ENCODE measurements at places on chromosomes 2 and 18. TPM values are rescaled to one million over a fixed set of nuclear protein-coding genes. Genes with fewer than 3 reads are reported as not detected.
A peak's percentile ranks its signal among the peaks of the same experiment; 100 is the strongest.

- no peak for DNase-seq
- no peaks in the 10 kb centered on the region for H3K36me3 ChIP-seq
- H3K4me1 ChIP-seq, result no peaks in the 10 kb centered on the region
- H3K4me3 ChIP-seq, result no peak overlapping the region
- H3K27me3 ChIP-seq, result no peaks in the 10 kb centered on the region
Observed at GRCh38 chr2:40332191-40332826, 119.6 kb downstream of the SLC8A1 start.

The CROCC2 gene
- 0.13 TPM for polyA plus RNA-seq

DNA sequence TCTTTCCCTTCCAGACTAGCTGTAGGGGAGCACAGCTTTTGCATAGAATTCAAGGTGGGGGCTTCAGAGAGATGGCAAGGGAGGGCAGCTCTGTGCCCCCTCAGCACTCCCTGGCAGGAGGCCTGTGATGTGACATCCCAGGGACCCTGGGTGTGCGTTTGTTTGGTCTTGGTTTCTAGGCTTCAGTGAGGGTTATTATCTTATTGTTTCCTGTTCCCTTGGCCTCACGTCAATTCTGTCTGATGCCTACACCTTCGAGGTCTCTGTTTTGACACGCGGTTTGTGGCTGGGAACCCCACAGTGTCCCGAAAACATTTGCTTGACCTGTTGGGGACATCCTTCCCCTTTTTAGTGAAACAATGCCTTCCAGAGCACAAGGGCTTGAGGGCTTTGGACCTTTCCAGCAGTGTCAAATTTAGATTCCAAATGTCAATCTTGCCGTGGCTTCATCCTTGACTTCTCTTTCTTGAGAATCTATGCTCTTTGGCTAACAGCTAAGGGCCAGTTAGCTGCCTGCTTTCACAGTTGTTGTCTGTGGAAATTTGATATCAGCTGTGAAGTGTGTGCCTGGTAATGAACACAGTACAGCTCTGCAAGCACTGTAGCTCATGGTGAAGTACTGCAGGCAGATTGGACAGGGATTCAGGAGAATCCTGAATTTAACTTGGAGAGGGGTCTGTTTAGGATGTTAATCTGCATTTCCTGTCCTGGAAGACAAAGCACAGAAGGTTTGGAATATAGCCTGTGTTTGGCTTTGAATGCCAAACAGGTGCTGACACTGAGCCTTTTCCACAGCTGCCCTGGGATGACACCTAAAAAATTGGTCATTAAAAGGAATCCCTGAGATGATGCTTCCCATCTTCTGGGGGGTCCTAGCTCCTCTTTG, 108.2 kb upstream of the CXCR4 start:
- no peaks in the 10 kb centered on the region for H3K36me3 ChIP-seq
- H3K27me3 ChIP-seq, result no peaks in the 10 kb centered on the region
- no peak for DNase-seq
- H3K27ac ChIP-seq, result no peak overlapping the region
- H3K4me1 ChIP-seq, result no peaks in the 10 kb centered on the region

The KCNIP3 gene
- 0.26 TPM for polyA plus RNA-seq

DNA sequence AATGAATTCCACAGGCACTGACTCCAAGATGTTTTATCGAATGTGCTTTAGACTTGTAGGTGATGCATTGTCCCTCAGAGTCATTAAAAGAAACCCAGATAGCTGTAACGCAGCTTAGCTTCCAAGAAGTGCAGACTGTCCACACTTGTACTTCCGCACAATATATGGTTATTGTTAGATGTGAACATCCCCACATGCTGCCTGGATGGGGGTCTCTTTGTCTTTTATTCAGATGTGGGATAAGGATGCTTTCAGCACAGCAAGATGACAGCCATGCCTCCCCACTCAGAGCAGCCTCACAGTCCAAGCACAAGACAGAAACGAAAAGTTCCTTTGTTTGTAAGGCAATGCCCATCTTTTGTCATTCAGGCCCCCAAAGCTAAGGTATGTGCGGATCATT, 416.6 kb downstream of the HRH4 start:
- DNase-seq, result no peak
- H3K4me3 ChIP-seq, result no peak overlapping the region
- no peak overlapping the region for H3K27ac ChIP-seq
- no peaks in the 10 kb centered on the region for H3K36me3 ChIP-seq
- H3K4me1 ChIP-seq, result no peaks in the 10 kb centered on the region

DNA sequence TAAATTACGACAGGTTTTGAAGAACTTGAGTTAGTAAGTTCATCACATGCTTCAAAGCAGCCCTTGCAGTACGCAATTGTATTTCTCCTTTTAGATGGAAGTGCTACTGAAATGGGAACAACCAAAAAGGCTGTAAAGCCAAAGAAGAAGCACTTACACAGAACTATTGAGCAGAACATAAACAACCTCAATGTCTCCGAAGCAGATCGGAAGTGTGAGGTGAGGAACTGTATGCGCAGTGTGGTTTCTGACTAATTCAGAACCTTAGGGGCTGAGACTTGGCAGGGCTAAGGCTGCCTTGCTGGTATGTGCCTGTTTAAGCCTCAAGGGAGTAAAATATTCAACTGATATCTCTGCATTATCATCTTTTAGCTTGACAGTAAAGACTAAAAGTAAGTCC, 8.4 kb downstream of the NCAPH start:
- H3K4me3 ChIP-seq, result no peak overlapping the region
- H3K27me3 ChIP-seq, result no peaks in the 10 kb centered on the region
- H3K36me3 ChIP-seq, result no peaks in the 10 kb centered on the region
- H3K27ac ChIP-seq, result peak overlapping the region; percentile 14
- no peak for DNase-seq

The RESP18 gene
- not detected for polyA plus RNA-seq

The UGT1A4 gene
- 103 TPM for polyA plus RNA-seq

DNA sequence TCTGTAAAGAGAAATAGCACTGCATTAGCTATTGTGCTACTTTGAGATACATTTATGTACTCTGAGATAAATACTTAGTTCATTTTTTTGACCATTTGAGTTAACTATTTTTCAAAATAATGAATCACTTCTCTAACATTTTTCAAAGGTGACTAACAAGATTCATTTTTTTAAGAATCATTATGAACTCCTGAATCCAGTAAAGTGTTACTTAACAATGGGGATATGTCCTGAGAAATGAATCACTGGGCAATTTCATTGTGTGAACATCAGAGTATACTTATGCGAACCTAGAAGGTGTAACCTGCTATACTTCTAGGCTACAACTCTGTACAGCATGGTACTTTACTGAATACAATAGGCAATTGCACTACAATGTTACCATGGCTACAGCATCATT, 355.8 kb downstream of the ARL6IP6 start:
- no peak overlapping the region for H3K4me3 ChIP-seq
- no peaks in the 10 kb centered on the region for H3K36me3 ChIP-seq
- H3K27ac ChIP-seq, result no peak overlapping the region

DNA sequence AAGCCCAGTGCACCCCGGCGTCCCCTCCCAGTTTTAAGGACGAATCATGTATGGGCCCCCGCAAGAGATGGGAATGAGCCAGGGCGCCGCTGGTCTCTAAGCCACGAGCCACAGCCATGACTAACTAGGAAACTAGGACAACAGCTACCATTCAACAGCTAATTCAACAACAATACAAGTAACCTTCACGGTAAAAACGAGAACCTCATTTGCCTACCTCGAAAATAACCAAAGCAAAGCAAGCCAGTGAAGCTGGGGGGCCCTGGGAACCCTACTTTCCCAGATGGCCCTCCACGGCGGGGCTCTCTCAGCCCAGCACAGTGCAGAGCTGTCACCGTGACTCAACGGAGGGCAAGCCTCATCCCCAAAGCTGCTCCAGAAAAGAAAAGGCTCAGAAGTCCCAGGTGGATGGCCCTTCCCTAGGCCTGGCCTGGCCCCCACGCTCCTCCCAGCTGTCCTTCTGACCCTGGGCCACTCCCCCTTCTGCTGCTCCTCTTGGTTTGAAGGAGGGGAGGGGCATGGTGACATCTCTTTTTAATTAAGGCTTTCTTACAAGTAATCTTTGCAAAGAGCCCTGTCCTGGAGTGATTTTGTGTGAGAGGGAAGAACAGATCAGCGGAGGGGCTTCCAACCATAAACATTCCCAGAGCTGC, 126.3 kb downstream of the HDAC4 start:
- no peak overlapping the region for H3K4me3 ChIP-seq
- no peaks in the 10 kb centered on the region for H3K27me3 ChIP-seq
- H3K36me3 ChIP-seq, result no peaks in the 10 kb centered on the region
- H3K4me1 ChIP-seq, result peaks cover 2% of the 10 kb centered on the region
- H3K27ac ChIP-seq, result no peak overlapping the region
- no peak for DNase-seq

GRCh38 chr2:113141451-113141850, 14.1 kb downstream of the IL1RN start:
- H3K4me1 ChIP-seq, result no peaks in the 10 kb centered on the region
- no peaks in the 10 kb centered on the region for H3K36me3 ChIP-seq

GRCh38 chr2:9300829-9301453, 94.3 kb downstream of the ASAP2 start:
- H3K36me3 ChIP-seq, result no peaks in the 10 kb centered on the region
- H3K4me1 ChIP-seq, result no peaks in the 10 kb centered on the region
- no peak for DNase-seq
- no peak overlapping the region for H3K4me3 ChIP-seq

The GNLY gene
- polyA plus RNA-seq, result 1.3 TPM

DNA sequence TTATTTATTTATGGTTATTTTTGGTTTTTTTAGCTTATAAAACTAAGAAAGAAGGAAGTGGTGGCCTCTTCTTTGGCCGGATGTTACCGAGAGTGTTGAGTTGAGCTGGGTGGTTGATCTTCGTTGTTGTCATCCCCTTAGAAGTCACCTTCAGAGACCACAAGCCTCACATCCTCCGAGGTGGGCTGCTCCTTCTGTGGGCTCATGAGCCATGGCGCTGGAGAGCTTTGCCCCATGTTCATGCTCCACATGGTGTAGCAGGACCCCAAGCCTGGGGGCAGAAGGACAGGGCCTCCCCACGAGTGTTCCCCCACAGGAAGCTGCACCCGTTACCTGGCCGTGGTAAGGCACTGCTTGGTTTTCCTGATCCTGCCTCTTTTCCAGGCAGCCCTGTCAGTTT, 23.4 kb downstream of the SNTG2 start:
- no peaks in the 10 kb centered on the region for H3K27me3 ChIP-seq
- DNase-seq, result no peak
- H3K4me3 ChIP-seq, result no peak overlapping the region
- H3K4me1 ChIP-seq, result no peaks in the 10 kb centered on the region
- H3K36me3 ChIP-seq, result no peaks in the 10 kb centered on the region

DNA sequence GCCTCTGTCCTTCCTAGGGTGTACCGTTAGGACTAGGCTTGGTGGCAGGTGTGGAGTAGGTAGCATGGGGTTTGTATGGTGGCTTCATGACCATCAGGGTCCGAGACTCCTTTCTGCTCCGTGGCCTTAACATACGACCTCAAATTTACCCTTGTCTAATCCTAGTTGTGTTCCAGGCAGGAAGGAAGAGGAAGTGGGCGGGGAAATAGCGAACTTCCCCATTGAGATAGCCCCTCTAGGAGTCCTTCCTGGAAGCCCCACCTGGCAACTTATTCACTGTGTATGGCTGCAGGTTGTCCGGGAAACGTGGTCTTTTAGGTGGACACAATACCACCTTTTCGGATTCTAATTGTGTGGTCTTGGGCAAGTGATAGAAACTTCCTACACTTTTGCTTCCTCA, 9.3 kb downstream of the CD8A start:
- no peaks in the 10 kb centered on the region for H3K27me3 ChIP-seq
- H3K4me3 ChIP-seq, result no peak overlapping the region
- no peaks in the 10 kb centered on the region for H3K4me1 ChIP-seq

Measured in liver (tissue), 10 donors.